ENCODE measurements at places on chromosomes 1 and 21.

GRCh38 chr1:32082022-32082421 lies 9.3 kb downstream of the TMEM39B start:
- DNase-seq, result no peak

DNA sequence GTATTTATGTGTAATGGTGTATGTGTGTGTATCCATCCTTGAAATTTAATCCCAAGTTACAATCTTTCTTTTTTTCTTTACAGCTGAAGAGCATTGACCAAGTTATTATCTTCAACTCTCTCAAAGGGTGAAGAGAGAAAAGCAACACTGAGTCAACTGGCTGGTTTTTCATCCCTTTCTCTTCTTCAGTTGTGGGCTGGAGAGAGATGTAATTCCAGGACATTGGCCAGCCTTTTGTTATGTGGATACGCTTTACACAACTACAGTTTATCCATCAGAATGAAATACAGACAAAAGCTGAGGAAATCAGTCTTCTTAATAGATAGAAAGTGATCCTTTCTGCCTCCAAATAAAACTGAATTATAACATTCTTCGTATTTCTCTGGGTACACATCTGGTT lies 357.0 kb upstream of the NCAM2 start:
- no peak for DNase-seq

DNA sequence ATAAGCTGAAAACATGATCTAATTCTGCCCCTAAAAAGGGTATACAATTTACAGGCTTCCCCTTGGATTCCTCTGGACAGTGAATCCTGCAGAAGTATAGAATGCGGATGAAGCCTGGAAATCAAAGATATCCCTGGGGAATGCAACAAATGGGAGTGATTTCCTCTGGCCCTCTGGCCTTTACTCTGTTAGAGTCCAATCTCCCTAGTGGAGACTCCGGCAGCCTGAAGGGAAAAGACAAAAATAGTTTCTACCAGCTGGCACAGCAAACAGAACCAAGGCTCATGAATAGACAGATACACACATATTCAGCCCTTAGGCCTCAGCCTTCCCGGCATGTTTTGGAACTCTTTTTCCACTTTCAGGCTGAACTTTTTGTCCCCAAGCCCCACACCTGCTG lies 3.9 kb upstream of the LRRC52 start:
- DNase-seq, result no peak

GRCh38 chr21:22421416-22422180 lies 1423.4 kb downstream of the NCAM2 start:
- no peak for DNase-seq

- no peak for DNase-seq
Measured at GRCh38 chr1:240517891-240518290, 94.1 kb downstream of the GREM2 start.

DNA sequence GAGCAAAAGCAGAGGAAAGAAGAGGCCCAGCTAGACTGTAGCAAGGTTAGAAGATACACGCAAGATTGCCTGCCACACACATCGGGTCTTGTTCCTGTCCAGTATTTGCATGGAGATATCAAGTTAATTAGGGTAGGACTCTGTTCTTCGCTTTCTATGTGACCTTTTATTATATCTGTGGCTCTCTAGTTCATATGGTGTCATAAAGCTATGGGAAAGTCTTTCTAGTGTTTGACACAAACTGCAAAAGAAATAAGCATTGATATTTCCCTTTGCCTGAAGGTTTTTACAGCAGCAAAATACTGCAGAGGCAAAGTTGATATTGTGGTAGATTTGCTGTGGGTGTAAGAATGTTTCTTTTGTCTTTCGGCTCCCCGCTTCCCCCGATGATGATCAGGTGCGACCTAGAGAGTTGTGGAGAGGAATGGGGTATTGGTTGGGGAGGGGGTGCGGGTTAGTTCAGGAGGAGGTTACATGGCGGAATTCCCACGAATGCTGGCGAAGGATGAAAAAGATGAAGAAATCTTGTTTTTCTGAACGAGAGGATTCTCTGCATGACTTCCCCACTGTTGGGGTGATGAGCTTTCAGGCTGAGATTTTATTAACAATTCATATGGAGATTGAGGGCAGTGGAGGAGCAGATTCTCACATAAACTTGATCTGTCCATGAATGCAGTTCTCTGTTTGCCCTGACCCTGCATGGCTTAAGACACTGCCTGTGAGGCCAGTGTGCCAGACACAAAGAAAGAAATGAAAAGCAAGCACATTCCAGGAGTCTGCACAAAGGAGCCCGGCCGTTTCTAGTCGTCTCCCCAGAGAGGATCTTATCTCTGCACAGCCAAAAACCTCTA lies 550.2 kb downstream of the USP25 start:
- DNase-seq, result no peak

GRCh38 chr1:162323023-162323422 lies 53.6 kb downstream of the SPATA46 start:
- no peak for DNase-seq

DNA sequence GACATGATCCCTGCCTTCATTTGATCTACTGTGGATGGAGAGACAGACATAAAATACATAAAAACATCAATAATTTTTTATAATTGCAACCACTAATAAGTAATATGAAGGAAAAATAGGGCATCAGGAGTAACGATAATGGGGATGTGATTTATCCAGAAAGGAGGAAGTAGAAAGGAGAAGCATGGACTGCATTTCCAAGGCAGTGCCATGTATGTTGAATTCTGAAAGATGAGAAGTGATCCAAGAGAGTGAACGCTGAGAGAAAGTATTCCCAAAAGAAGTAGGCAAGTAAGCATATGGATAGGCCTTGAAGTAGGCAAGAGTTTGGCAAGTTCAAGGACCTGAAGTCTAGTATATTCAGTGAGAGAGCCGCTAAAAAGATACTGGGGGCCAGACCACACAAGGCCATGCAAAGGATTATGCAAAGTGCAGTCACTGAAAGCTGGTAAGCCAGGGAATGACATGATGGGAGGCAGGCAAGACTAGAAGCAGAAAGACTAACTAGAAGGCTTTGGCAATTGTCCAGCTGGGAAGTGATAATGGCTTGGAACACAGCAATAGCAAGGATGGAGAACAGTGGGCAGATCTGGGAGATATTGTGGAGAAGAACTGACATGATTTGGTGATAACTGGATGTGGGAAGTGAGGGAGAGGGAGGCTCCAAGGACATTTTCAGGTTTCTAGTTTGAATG lies 85.9 kb downstream of the TM2D1 start:
- DNase-seq, result peak; percentile 55

- no peak for DNase-seq
Measured at GRCh38 chr21:25461725-25462124, 145.6 kb downstream of the MRPL39 start.

- no peak for DNase-seq
Measured at GRCh38 chr21:34800797-34801518, 132.2 kb downstream of the CLIC6 start.

All from SHP77 treated with DMSO at 0.1 percent for 48 hours (cell line).